GM18507 (cell line): ENCODE measurements at places on chromosomes 4 and X.

DNA sequence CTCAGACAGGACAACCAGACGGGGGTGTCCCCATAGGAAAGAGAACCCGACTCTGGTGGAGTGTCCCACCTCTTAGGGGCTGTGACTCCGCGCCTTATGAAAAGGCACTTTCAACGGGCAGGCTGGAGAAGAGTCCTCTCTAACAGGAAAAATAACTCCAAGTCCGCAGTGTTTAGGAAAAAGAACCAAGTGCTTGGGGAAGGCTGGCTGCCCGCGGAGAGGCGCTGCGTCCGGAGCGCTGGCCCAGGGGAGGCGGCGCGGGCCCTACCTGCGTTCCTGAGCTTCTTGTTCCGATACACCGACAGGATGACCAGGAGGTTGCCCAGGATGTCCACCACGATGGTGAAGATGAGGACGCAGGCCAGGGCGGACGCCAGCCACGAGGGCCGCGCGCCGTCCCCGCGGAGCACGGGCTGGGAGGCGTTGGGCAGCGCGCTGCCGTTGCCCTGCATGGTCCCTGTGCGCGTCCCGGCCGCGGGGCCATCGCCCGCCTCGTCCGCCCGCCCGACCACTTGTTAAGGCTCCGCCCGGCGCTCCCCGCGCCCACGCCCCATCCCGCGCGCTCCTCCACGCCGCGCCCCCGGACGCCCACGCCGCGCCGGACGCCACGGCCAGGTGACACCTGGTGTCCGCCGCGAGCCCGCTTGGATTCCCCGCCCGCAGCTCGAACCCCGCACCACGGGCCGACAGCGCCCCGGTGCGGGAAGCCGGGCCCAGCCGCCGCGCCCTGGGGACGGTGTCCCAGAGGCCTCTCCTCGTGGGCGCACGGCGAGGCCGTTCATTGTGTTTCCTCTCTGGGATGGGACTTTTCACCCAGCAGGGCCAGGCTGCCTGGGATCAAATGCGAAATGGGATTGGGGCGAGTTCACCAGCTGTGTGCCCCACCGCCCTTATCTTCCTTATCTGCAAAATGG lies at the start of gene MTNR1A:
MTNR1A (minus strand) TSS at position 654 of the 914 bp plus-strand sequence; CDS start at position 452, 202 bp downstream.
- DNase-seq: no peak

- no peak for DNase-seq
Measured at GRCh38 chr4:114161809-114162208, 182.4 kb upstream of the ARSJ start.

GRCh38 chrX:10795721-10796120 lies 175.3 kb upstream of the MID1 start:
- DNase-seq: no peak

GRCh38 chr4:94934201-94934600 lies 176.4 kb downstream of the BMPR1B start:
- no peak for DNase-seq

- DNase-seq: no peak
Measured at GRCh38 chr4:125772680-125773079, 457.9 kb downstream of the FAT4 start.

- no peak for DNase-seq
Measured at GRCh38 chrX:31331015-31331414, 259.2 kb upstream of the FTHL17 start.

GRCh38 chr4:154030746-154031145 lies 241.9 kb upstream of the SFRP2 start:
- DNase-seq: no peak

GRCh38 chrX:31449081-31449480 lies 377.2 kb upstream of the FTHL17 start:
- DNase-seq: no peak

GRCh38 chr4:168604496-168605373 lies 107.9 kb downstream of the PALLD start:
- no peak for DNase-seq

- no peak for DNase-seq
Measured at GRCh38 chr4:4320528-4320927, 30.5 kb downstream of the ZBTB49 start.

- DNase-seq: no peak
Measured at GRCh38 chr4:148078061-148078460, 346.2 kb downstream of the ARHGAP10 start.

- DNase-seq: no peak
Measured at GRCh38 chrX:137151403-137151802, 117.6 kb upstream of the GPR101 start.

DNA sequence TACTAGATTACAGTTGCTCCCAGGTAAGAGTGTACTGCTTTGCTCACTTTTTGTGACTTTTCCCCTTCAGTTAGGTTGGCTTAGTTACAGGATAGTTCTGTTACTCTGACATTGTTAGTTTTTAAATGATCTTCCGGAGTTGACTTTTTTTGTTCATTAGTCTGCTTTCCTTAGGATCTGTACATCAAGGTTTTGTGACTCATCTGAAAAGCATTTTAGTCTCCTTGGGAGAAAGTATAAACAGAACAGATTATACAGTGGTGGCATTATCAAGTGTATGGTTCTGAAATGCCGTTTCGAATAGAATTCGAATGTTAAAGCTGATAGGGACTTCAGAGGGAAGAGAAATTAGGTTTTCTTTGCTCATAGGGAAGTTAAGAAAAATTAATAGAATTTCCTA lies 63.3 kb downstream of the USP9X start:
- no peak for DNase-seq

DNA sequence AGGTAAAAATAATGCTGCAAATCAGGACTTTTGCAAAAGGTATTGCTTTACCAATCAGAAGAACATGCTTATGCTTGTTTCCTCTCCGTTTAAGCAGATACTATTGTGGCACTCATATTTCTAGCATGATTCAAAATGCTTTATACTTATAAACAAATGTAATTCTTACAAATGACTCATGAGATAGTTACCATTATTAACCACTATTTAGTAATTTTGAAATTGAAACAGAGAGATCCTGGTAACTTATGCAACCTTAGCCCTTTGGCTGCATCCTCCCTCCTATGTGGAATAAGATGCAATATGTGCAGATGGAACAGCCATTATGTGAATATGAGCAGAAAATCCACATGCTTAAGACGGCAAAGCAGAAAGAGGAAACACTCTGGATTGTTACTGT lies 164.7 kb downstream of the PCDH18 start:
- no peak for DNase-seq

DNA sequence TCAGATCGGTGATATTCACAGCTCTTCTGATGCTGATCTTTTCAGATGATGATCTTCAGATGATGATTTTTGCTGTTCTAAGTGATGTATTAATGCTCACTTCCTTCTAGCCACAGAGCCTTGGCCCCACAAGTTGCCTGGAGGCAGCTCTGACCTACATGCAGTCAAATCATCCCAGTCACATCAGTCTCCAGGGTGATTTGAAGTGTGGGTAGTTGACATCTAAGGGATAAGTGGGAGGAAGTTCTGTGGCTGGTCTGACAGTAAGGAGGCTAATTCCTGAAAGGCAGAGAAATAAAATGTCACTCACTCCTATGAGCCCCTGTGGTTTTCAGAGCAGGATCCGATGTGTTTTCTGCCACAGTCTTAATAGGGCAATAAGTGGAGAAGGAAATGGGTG lies 79.8 kb upstream of the RPL34 start:
- DNase-seq: no peak

DNA sequence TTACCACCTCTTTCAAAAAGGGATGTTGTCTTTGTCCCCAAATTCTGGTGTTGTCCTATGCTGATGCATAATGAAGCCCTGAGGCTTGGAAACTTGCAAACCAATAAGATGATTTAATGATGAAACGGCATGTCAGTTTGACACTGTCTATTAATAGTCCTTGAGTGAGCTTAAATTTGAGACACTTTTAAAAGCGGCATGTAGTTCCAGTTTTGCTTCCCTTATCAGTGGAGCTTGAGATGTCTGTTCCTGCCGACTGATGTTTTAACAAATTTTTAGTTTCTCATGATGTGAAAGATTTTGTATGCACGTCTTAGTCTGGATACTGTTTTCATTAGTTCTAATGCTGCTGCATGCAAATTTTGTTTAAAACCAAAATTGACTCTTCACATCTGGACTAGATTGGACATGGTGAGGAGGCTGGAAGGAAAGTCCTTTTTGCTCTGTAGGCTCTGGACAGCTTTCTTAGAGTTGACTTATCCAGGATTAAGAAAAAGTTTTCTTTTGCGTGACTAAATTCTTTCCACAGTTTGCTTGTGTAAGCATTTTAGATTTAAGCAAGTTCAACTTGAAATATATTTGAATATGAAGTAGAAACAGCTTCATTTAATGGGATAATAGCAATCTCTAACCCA lies 11.7 kb downstream of the C1GALT1C1 start:
- DNase-seq: no peak

DNA sequence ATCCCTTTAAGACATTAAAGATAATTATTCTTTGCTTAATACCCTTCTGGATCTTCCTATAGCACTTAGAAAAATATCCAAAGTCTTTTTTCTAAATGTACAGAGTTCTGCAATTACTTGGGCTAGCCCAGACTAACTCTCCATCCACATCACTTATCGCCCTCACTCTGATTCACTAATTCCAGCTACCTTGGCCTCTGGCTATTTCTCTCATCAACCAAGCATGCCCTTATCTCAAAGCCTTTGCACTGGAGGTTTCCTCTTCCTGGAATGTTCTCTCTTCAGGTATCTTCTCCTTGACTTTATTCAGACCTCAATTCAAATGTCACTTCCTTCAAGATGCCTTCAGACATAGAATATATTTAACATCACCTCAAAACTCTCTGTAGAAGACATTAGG lies 345.1 kb upstream of the SMIM31 start:
- no peak for DNase-seq

GRCh38 chr4:125789023-125789422 lies 474.3 kb downstream of the FAT4 start:
- no peak for DNase-seq

DNA sequence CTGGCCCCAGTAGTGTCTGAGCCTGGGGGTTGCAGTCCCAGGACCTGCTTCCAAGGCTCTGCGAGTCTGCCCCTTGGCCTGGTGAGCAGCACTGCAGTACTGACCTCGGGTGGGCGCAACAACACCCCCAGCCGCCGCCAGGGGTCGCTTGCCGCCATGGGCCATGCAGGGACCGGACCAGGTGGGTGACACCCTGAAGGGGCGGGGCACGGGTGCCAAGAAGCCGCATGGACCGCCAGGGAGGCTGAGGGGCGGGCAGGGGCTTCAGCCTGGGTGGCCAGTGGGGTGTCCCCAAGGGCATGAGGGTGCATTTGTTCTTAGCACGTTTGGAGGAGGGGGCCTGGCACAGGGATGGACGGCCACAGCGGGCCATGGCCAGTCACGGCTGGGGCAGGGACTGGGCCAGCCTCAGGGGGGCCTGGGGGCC lies 25.0 kb downstream of the TACC3 start:
- peak; percentile 64 for DNase-seq

DNA sequence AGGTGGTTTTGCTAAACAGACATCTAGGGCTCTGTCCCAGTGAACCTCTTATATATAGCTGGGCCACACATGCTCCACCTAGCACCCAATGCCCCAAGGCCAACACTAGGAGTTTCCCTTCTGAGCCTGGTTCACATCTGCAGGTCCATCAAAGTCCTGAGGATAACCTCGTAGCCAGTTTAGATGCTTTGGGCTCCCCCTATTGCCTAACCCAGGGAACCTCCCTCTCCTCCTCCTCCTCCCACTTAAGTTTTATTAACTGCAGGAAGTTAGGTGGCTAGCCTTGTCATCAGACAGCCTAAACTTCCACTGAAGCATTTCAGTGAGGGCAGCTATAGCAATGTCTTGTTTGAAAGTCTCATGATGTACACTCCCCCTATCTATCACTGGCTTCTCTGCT lies 88.0 kb downstream of the GUCY2F start:
- no peak for DNase-seq

DNA sequence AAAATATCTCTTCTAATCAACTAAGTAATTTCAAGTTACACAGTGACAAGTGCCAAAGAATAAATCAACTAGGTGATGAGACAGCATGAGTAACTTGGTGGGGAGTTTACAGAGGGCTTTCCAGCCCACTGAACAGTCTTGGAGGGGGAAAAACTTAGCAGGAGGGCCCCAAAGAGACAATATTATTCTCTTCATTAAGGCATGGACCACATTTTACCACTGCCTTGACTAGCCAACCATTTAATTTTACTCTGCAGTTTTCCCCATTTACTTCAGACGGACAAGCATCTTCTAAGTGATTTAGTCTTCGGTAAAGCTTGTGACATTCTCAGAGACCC lies 25.3 kb upstream of the GATB start:
- DNase-seq: no peak

DNA sequence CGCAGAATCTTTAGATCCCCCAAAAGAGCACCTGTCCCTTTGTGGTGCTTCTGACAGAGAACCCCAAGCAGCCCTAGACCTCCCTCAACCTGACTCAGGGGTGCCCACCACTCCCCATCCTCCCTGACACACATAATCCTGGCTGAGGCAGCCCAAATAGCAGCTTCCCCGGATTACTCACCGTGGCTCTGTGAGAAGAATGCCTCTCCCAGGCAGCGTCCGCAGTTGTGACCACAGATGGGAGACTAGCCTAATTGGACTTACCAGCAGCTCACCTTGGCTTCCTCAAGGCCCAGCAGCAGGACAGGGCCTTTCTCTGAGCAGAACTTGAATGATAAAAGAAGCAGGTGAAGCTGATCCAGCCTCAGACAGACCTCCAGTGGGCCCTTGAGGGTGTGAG lies 10.3 kb upstream of the ODAPH start:
- no peak for DNase-seq

GRCh38 chr4:159071178-159071968 lies 31.5 kb upstream of the RAPGEF2 start:
- no peak for DNase-seq

- no peak for DNase-seq
Measured at GRCh38 chrX:121245763-121246162, 198.4 kb downstream of the GLUD2 start.

DNA sequence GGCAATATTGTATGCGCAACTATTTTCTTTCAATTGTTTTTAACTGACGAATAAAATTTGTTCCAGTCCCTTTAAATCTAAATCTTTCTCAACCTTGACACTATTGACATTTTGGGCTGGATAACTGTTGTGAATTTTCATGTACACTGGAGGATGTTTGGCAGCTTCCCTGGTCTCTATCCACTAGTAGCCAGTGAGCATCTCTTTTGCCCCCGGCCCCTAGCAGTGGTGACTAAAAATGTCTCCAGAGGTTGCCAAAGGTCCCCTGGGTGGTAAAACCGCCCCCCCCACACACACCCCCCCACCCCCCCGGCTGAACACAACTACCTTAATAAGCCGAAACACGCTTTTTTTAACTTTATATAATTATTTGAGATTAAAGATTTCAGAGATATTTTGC lies 514 bp downstream of the FANCB start:
- no peak for DNase-seq

- no peak for DNase-seq
Measured at GRCh38 chr4:146567396-146567795, 45.7 kb upstream of the SLC10A7 start.

- no peak for DNase-seq
Measured at GRCh38 chrX:42247241-42247640, 323.9 kb upstream of the CASK start.

DNA sequence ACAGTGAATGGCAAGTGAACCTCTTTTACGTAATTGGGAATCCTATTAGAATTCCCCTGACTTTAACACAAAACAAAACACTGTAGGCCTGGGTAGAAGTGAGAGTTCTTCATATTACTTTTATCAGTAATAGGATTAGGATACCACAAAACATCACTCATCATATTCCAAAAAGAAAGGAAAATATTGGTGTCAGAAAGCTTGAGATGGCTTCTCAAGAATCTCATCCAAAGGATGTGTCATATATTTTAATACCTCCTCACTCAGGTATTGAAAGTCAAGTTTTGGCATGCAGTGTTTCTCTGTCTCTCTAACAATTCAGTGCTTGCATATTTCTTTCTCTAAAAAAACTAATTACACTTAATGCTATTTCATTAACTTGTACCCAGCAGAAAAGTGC lies 173.2 kb downstream of the PDGFC start:
- DNase-seq: no peak

GRCh38 chrX:154458116-154458953 lies at the start of gene PLXNA3:
Gene PLXNA3, plus strand, starts transcription at chrX:154458281. Its CDS starts 1,903 bp downstream, at chrX:154460184.
- peak; percentile 30 for DNase-seq
